Upper lobe of right lung (tissue), 1 donor: ENCODE measurements at places on chromosomes 16 and 17. TPM values are rescaled to one million over a fixed set of nuclear protein-coding genes. Genes with fewer than 3 reads are reported as not detected.

GRCh38 chr16:79698341-79698753 is 97.8 kb upstream of the MAF start:
- no peak for DNase-seq

DNA sequence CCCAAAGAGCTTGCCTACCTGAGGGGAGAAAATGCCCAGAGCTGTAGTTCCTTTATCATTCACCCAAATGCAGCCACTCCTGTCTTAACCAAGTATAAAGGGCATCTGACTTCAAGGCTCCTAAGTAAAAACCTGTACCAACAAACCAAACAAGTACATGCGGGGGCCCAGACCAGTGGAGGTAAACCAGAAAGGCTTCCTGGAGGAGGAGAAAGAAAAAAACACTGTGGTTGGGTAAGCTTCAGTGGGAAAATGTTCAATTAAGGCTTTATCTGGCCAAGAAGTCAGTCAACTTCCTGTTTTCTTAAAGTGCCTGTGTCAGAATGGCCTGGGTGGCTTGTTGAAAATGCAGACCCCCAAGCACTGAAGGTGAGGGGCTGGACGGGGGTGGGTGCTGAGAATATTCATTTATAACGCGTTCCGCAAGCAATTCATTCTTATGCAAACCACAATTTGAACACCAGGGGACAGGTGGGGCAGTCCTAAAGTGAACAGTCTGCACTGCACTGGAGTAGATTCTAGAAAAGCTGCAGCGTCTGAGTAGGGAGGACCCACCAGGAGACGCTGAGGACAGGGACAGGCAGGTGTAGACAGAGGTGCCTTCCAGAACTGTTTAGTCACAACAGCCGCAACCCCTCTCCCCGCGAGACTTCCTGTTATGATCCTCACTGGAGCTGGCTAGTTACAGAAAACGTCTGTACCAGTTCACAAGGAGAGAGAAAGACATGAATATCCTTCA is 467.1 kb downstream of the SOX9 start:
- no peak for DNase-seq

GRCh38 chr17:59505610-59506276 is 59.7 kb upstream of the DHX40 start:
- DNase-seq = no peak

DNA sequence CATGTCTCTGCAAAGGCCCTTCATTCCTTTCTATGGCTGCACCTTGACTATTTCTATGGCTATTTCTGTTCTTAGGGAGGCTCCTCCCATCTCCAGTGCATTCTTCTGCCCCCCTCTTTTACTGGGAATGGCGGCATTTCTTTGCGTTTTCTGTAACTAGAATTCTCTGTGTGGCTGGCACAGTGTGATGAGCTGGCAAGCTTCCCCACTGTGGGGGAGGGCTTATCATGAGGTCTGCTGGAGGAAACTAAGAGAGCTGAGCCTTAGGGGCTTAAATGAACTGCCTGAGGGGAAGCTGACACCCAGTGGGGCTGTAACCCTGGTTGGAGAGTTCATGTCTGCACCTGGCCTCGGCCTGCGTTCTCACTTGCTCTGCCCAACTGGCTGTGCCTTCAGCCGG is 1.5 kb upstream of the CARD14 start:
- DNase-seq = no peak

GRCh38 chr17:3692346-3692745 is 3.6 kb downstream of the P2RX5 start:
- DNase-seq = no peak

GRCh38 chr16:13795131-13795530 is 124.8 kb upstream of the ERCC4 start:
- DNase-seq = no peak

- DNase-seq = no peak
Observed at GRCh38 chr17:74803388-74803930, 27.3 kb upstream of the NAT9 start.

- no peak for DNase-seq
Observed at GRCh38 chr17:46152423-46152822, 40.8 kb downstream of the KANSL1 start.

DNA sequence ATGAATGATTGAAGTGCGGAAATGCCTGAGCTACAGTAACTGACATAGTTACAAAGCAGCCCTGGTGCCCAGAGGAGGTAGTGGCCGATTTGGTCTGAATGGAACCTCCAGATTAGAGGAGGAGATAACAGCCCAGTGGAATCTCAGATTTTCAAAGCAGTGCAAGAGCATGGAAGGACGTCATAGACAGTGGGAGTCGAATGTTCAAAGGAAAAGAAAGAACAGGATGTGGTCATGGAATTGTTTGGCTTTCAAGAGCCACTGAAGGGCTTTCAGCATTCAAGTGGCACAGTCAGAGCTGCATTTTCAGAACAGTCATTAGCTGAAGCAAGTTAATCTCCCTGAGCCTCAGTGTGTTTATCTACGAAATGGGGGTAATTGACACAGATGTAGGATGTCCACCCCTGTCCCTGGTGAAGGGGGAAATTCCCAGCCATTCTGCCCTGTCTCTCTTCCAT is 104.6 kb upstream of the CACNG3 start:
- DNase-seq = no peak

DNA sequence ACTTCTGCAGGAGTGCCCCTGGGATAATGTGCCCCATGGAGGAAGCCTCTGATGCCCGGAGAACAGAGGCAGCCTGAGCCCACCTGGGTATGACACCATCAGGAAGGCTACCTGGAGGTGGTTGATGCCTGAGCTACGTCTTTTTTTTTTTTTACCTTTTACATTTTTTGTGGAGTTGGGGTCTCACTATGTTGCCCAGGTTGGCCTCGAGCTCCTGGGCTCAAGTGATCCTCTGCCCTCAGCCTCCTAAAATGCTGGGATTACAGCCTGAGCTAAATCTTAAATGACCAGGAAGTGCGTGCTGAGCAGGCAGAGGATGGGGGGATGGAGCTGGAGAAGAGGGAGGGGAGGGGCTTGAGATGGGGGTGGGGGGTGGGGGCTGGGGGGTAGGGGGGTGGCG is 32.7 kb downstream of the ABCC6 start:
- no peak for DNase-seq

DNA sequence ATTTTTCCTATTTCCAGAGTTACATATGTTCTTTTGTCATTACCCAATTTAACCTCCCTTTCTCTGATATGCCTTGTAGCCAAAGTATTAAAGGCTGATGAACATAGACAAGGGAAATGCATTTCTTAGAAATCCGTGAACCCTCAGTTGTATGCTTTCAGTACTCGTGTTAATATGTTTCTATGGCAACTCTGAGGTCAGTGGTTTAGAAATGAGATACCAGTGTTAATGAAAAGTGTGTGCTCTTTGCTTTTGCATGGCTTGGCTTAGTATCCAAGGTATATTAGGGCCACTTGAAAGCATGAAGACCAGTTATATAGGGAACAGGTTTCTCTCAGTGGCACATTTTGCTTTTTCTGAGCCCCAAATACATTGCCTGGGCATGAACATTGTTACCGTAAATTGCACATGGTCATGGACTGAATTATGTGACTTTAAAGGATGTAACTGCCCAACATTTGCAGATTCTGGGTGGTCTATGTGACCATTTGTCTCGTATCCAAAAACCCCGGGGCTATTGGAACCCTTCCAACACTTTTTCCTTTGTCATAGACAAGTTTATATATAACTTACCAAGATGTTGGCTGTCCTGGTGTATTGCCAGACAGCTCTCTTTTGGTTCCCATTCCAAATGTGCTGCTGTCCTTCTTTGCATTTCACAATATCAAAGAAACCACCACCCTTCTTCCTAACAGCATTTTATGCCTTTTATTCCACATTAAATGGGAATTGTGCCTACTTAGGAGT is 17.5 kb downstream of the ABHD15 start:
- no peak for DNase-seq

DNA sequence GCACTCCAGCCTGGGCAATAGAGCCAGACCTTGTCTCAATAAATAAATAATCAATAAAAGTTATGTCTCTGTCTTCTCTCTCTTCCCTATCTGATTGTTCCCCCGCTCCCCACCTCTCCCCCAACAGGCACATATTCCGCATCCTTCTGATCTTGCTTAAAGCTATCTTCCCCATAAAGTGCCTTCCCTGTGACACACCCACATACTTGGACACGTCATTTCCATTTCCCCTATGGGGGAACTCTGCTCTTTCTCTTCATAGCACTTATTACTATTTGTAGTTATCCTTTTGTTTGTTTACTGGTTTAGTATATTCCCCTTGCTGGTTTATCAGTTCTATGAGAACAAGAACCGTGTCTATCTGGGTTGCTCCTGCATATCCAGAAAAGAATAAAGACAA is 14.9 kb downstream of the MYO1D start:
- DNase-seq = no peak

Gene KRTAP1-5
- total RNA-seq = not detected

Gene RFNG
- 38.5 TPM for total RNA-seq

Gene TLCD2
- 12.7 TPM for total RNA-seq

Gene TMEM204
- total RNA-seq = 69.2 TPM

Gene HEATR9
- 0.17 TPM for total RNA-seq

Gene ZNF213
- 9.1 TPM for total RNA-seq

Gene SP6
- total RNA-seq = 8.5 TPM
